ENCODE measurements at places on chromosomes 16 and 17.

DNA sequence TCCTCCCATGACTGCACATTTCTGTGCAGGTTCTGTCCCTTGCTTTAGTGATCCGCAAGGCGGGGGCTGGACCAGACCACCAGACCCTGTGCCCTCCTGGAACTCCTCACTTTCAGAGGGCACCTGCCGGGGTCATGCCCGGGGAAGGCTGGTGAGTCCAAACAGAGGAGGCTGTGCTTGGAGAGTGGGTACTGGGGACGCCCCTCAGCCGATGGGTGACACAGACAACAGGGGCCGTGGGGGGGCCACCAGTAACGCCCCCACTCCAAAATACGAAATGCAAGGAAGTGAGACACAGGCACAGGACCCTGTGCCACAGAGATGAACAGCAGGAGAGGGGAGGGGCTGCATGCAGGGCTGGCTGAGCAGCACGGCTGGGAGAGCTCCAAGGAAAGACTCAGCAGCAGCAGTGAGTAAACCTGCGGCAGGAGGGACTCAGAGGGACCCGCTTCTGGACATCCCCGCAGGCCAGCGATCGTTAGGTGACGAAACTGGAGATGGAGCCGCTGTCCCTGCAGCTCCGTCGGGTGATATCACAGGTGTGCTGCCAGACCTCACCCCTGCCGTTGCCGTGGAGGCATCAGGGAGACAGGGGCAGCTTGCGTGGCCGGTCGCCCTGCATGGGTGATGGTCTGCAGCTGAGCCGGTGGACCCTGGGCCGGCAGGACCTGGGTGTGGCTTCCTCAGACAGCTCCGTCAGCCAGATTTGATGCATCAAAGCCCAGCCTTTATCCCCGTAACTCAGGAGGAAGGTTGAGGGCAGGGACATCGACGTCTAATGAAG, 71.2 kb upstream of the GNG13 start:
- no peak for DNase-seq

DNA sequence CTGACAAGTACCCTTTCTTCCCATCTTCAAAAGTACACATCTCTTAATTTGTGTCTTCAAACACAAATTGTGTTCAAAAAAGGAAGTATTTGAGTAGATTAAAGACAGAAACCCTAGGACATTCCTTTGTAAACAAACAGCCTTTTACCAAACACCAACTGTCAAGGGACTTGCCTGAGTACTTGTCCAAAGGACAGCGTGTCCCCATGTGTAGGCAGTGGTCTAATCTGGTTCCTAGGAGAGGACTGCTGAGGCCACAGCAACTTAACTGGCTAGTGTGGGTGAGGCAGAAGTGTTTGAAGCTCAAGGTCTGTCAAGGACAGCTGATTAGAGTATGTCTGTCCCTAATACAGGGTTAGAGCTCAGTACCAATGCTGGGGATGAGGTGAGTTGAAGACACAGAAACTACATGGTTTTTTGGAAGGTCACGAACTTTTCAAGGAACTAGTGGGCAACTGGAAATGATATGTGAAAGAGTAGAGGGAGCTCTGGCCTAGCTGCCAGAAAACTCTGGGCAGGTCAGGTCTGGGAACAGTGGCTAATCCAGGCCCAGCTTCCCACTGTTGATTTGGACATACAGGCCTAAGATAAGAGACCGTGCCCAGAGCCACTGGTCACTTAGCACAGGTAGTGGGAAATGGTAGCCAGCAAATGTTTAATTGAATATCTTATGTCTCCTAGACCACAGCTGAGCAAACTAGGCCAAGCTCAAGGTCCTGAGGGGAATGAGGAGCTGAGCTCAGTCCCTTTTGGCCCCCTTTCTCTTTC, 10.1 kb downstream of the HMOX2 start:
- DNase-seq = no peak

- no peak for DNase-seq
Observed at GRCh38 chr17:51904379-51904778, 254.1 kb downstream of the CA10 start.

DNA sequence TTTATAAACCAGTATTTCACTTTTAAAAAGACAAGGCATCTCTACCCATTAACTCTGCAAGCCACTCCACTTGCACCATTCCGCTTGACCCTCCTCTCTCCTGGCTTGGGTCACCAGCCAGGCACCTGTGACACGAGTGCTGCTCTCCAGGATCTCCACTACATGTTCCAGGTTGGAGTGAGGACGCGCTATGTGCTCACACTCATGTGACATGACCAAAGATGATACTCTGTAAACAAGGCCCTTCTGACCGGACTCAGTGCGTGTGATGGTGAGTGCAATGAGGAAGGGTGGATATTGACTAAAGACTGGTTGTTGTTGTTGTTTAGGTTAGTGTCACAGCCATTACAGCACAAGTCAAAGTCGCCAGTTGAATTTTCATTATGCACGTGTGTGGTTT, 192.7 kb downstream of the MRTFB start:
- no peak for DNase-seq

DNA sequence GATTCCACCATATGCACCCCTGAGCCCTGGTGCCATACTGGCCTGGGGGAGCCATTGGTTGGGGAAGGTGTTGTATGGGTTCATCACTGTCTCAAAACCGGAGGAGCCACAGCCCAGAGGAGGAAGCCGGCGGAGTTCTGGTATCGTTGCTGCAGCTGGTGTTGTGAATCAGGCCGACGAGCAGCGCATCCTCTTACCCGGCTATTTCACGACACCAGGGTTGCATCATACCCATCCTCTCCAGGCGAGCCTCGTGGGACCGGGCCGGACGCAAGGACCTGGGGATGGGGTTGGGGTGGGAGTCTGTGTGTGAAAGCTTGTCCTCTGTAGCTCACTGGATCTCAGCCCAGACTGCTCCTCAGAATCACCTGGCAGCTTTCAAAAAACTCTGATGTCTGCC, 6.6 kb upstream of the SLC12A3 start:
- DNase-seq = no peak

DNA sequence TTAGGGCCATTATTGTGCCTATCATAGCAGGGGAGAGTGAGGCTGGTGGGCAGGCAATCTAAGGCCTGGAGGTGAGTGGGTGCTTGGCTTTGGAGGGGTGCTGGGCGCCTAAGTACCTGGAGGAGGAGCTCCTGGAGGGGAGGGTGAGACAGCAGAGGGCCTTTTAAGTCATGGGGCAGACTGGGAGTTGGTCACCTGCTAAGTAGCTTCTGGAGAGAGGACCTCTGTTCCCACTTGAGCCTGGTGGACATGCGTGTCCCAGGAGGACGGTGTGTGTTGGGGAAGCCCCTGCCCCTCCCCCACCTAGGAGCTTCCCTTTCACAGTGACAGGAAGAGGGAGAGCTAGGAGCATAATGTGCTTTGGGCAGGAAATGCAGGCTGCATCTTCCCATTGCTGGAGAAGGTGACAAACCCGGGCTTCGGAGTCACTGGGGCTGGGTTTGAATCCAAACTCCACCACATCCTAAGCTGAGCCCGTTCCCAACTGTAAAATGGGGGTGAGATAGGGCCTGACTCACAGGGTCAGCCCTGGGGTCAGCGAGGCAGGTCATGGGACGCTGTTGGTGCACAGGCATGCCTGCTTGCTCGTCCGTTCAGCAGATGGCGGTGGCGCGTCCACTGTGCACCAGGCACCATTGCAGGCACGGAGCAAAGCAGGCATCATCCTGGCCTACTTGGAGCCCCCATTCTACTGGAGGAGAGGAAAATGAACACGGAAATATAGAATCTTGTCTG, 37.9 kb downstream of the CMIP start:
- no peak for DNase-seq

GRCh38 chr16:48535831-48536613, 74.0 kb downstream of the N4BP1 start:
- no peak for DNase-seq

DNA sequence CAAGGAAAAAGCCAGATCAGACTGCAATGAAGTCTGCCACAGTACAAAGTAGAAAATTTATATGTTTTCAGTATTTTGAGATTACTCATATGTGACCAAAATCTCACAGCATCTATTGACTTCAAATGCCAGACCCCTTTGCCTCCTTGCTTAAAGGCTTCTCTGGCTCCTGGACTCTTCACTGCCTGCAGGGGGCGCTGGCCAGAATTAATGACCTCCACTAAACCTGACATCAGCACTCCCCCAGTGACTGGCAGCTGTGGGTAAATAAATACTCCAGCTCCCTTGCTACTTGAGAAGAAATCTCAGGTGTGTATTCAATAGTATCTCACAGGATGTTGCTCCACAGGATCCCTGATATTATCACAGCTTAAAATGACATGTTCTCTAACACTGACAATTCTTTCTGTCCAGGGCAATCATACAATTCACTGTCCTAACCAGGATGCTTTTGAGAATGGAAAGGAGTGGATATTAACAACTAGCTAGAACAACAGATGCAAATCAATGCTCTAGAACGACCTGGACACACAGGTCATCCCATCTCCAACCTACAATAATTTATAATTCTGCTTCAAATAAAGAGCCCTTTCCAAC, 4.0 kb downstream of the BECN1 start:
- DNase-seq = peak; percentile 60

DNA sequence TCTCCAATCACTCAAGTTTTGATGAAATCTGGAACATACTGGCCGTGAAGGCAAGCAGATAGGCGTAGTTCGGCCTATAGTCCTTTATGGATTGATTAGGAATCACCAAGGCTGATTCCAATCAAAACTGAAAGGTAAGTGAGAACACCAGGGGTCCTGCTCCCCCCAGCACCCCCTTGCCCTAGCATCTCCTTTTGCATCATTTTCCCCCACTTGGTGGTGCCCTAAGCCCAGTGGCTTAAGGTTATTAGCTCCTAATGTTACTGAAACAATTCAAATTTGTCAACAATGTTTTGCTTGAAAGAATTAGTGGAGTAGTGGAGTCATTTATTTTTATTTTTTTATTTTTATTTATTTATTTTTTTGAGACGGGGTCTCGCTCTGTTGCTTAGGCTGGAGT, 4.9 kb downstream of the SLFN14 start:
- DNase-seq = no peak

GRCh38 chr17:77546772-77547241, 406.0 kb downstream of the SEC14L1 start:
- no peak for DNase-seq

GRCh38 chr17:14545156-14545906, 244.4 kb downstream of the HS3ST3B1 start:
- no peak for DNase-seq

DNA sequence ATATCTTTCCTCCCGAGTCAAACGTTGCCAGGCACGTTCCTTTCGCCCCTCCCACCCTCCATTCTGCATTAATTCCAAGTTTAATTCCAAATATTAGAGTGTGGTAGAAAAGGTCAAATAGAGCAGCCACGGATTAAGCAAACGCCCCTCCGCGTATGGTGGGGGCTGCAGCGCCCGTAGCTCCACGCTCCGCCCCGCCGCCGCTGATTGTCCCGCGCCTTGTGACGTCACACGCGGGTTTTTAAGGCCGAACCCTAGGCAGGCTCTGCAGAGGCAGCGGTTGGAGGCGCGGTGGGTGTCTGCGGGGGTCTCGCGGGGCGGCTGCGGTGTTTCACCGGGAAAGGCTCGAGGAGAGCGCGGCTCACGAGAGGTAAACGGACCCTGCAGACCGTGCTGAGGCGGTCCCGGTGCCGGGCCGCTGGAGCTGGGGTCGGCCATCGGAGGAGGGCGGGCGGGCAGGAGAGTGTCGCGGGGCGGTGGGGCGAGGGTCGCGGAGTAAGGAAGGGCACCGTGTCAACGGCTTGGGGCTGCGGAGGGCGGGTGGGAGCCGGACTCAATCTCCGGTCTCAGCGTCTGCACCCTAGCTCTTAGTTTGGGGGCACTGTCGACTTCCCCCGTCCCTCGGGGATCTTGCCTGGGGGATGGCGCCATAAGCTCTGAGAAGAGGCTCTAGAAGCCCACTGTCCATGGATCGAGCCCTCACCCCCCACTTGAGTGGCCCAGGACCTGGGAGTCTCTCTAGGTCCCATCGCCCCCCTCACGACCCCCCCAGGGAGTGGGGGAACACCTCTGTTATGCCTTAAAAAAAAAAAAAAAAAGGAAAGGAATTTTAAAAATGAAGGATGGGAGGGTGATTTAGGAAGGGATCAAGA, at the start of gene ARL4D:
Gene ARL4D (plus strand): TSS at position 270 of the 872 bp plus-strand sequence. CDS start 740 bp downstream, outside the sequence.
- peak; percentile 81 for DNase-seq

DNA sequence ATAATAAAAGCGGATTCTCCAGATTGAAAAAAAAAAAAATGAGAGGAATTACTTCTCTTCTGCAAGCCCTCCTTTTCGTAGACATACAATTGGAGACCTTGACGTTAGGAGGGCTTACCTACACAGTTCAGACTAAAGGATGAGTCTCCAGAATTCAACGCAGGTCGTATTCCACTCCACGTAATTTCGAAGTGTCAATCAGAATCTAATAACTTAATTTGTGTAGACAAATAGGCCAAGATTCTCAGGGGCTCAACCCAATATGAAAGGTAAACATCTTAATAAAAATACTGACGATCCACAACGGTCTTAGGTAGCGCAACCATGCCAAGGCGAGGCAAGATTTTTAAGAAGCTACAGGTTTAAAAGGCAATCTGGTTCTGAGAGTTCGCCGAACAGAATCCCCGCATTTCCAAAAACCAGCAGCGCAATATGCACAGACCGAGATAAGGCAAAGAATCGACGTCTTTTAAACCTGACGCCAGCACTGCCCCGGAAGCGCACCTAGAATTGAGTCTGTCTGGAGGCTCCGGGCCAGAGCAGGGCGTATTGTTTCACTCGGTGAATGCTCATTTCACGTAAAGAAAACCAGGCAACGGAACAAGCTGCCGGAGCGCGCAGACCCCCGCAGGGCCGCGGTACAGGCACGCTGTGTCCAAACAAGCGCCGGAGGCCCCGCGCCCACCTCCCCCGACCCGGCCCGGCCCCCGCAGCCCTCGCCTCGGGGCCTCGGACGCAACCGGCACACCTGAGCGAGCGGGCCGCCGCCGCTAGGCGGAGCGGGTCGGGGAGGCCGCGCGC, 623 bp downstream of the MBTPS1 start:
- no peak for DNase-seq

Measured in T-helper 2 cell treated with Interferon-gamma antibody and Interleukin-4, amounts not matched to agents 5 μg/mL and 100 μg/mL, for 36 hours (primary cell).